HL-60 (cell line): ENCODE measurements at places on chromosomes 16 and 17.

DNA sequence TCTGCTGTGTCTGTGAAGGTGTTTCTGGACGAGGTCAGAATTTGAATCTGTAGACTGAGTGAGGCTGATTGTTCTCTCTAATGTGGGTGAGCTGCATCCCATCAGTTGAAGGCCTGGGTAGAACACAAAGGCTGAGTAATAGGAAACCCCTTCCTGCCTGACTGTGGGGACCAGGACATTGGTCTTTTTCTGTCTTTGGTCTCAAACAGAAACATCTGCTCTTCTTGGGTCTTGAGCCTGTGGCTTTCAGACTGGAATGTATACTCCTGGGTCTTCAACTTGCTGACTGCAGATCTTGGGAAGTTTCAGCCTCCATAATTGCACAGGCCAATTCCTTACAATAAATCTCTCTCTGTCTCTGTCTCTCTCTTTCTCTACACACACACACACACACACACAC lies 19.6 kb upstream of the LRRC75A start:
- DNase-seq, result no peak

GRCh38 chr17:28744104-28744971 lies 527 bp downstream of the TRAF4 start:
- no peak for DNase-seq

- no peak for DNase-seq
These were observed 1.6 kb upstream of the ETV4 start for GRCh38 chr17:43547659-43548256.

- DNase-seq, result no peak
These were observed 144.4 kb downstream of the GAS7 start for GRCh38 chr17:10053782-10054540.

DNA sequence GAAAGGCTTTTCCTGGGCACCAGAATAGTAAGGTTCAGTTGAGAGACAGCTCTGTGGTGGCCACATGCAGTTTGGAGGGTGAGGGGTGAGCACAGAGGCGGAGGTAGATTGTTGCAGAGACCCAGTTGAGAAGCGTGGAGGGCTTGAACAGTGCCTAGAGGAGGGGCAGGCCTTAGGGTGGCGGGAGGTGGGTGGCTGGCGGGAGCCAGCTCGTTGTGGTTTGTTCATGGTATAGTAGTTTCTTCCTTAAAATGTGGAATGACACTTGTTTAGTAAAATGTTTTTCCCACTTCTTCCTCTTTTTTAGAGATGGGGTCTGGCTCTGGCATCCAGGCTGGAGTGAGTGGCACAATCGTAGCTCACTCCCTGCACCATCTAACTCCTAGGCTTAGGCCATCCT lies 14.2 kb downstream of the USP10 start:
- DNase-seq, result peak; percentile 74

GRCh38 chr17:54972406-54973138 lies 4.0 kb downstream of the STXBP4 start:
- DNase-seq, result no peak

DNA sequence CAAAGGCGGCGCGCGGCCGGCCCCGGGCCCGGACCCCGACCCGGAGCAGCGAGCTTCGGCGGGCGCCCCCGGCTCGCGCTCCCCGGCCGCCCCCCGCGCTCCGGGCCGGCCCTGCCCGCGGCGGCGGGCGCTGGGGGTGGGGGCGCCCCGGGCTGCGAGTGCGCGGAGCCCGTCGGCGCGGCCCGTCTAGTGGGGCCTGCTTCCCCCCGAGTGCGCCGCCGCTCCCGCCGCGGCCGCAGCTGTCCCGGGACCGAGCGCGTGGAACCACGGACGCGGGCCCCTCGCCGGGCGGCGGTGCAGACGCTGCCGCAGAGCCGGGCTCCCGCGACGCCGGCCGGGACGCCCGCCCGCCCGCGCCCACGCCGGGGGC lies 308 bp downstream of the ADCY9 start:
- DNase-seq, result no peak

DNA sequence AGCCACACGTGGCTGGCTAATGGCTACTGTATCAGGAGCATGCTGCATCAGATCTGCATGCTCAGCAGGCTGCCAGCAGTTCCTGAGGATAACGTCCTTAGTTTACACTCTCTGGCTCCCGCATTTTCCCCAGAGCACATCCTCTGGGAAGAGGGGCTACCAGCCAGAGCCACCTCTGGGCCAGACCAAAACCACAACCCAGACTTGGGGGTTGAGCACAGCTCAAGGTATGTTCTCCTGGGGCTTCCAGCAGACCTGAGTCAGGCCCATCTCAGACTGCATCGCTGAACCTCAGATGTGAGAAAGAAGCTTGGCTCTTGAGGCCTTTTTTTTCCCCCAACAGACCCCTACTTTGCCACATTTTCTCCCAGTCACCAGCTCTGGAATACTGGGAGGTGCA lies 23.7 kb upstream of the WSCD1 start:
- no peak for DNase-seq

GRCh38 chr16:26981266-26981938 lies 85.3 kb upstream of the C16orf82 start:
- no peak for DNase-seq

GRCh38 chr16:75532142-75532765 lies 3.7 kb downstream of the CHST5 start:
- no peak for DNase-seq

DNA sequence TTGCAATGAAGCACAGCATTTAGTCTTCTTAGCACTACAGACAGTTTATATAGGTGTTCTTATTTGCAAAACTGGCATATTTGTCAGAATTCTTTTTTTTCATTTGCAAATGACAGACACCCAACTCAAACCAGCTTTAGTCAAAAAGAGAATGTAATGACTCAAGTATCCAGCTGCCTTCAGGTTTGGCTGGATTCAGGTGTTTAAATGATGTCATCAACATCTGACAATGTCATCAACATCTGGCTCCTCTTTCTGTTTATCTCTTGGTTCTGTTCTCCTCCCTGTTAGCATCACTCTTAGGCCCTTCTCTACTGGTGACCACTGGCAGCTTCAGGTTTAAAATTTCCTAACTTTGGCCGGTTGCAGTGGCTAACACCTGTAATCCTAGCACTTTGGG lies 18.9 kb downstream of the TMC5 start:
- DNase-seq, result no peak

DNA sequence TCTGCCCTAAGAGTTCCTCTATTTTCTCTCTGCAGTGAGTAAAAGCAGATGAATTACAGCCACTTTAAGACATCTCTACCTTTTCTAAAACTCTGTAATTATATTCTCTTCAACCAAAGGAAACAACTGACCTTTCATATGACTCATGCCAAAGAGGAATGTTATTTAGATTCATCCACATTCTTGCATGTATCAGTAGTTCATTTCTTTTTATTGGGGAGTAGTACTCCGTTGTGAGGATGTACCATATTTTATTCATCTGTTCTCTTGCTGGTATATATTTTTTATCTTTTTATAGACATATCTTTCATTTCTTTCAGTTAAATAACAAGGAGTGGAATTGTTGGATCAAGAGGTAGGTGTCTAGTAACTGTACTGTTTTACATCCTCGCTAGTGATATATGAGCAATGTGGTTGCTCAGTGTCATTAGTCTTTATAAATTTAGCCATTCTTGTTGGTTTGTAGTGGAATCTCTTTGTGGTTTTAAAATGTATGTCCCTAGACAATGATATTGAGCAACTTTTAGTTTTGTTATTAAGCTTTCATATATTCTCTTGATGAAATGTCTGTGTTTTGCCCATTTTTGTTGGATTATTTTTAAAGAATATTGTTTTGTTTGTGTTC lies 7.8 kb upstream of the MYH8 start:
- no peak for DNase-seq

DNA sequence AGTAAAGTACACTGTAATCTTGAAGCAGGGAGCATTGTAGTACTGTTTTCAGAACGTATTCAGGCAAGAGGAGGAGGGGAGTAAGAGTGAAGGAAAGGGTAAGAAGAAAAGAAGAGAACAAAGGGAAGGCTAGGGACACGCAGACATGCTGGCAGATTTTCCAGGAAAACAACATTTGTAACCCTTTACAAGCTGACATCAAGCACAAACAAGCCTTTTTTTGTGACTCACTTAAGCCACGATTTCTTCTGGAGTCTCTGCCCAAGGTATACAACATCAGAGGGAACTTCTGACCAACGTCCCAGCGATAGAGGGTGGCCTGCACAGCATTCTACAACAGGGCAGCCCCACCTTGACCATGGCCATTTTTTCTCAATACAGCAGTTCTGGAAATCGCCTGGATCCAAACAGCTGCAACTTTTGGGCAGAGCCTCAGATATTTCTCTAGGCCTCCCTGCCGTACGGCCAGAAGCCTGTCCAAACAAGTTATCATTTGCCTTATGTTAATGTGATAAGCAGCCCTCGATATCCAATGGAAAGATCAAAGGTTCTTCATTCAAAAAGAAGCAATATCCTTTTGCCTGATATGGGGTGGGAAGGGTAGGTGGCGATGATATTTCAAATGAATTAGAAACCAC lies 247.3 kb downstream of the ZFHX3 start:
- no peak for DNase-seq

DNA sequence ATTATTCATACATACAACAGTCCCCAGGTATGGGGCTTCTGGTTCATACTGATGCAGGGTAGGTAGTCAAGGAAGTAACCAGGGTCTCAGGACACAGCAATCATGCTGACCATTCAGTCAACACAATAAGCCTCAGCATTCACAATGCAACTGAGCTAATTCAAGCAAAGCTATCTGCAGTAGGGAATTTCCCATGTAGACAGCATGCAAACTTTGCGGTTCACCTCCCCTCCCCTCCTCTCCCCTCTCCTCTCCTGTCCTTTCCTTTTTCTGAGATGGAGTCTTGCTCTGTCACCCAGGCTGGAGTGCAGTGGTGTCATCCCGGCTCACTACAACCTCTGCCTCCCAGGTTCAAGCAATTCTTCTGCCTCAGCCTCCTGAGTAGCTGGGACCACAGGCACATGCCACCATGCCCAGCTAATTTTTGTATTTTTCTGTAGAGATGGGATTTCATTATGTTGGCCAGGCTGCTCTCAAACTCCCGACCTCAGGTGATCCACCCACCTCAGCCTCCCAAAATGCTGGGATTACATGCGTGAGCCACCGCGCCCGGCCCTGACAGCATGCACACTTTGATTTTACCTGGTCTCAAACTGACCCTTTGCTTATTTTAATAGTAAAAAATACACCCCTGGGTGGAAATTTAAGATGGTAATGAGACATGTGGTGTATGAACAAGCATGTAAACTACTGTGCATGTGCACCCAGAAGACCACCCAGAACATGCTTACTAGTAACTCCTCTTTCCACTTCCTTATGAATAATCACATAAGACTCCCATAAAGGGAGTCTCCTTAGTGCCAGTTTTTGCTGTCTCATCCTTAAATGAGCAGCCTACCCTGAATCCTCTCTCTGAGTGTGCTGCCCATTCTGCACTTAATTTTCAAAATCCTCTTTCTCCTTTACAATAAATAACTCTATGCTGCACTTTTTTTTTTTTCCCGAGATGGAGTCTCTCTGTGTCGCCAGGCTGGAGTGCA lies 9.3 kb upstream of the RNF135 start:
- no peak for DNase-seq

- DNase-seq, result peak; percentile 52
These were observed 84.5 kb downstream of the ABR start for GRCh38 chr17:1095090-1095852.
